ENCODE measurements at places on chromosomes 5 and 9.

DNA sequence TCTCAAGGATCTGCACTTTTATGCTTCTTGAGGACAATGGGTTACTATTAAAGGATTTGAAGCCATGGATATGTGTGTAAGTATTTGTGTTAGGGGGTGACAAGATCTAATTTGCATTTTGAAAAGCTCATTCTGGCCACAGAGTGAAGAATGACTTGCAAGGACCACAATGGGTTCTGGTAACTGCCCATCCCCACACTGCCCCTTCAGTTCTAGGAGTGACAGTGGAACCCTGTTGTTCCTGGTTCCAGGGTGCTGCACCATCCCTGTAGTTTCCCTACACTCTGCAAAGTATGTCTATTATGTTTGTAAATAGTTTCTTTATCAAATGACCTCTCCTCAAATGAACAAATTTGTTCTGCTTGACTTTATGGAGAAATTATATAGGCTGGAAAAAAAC, 9.7 kb upstream of the SPRY4 start:
- no peak for DNase-seq

GRCh38 chr5:94855543-94855942, 237.1 kb downstream of the SLF1 start:
- DNase-seq: no peak

- no peak for DNase-seq
Measured at GRCh38 chr9:112332674-112332976, 794 bp downstream of the PTBP3 start.

DNA sequence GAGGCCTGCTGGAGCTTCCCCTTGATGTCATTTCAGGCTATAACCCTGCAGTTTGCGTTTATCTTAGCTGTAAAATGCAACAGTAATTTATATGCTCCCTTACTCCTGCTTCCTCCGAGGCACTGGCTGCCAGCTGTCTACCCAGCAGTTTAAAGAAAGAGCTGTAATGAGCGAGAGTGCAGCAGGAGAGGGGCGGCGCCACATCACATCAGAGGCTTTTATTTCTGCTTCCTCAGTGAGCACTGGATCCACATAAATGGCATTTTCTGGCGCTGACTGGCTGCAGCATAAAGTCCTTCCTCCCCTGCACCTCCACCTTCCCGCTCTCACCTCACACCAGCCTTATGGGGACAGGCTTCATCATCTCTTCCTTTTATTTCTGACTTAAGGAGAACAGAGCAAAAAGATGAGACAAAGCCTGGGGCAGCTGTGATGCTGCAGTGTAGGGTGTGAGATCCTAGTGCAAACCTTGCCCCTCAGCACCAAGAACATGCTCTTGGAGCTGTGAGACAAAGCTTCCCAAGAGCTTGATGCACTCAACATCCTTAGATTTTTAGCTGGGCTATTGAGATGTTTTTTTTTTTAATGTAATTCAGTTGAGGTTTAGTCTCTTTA, 829.6 kb upstream of the ZNF608 start:
- peak; percentile 32 for DNase-seq

- peak; percentile 82 for DNase-seq
Measured at GRCh38 chr5:123132316-123132715, 43.3 kb downstream of the PRDM6 start.

GRCh38 chr5:149654231-149654630, 72.9 kb downstream of the ARHGEF37 start:
- no peak for DNase-seq

- DNase-seq: peak; percentile 99
Measured at GRCh38 chr5:181223058-181223728, at the start of gene TRIM41. TSS of gene TRIM41 (plus strand) at chr5:181223281. CDS start at chr5:181224000, 719 bp downstream.

GRCh38 chr9:28758341-28758740, 1185.1 kb upstream of the C9orf72 start:
- peak; percentile 37 for DNase-seq

- no peak for DNase-seq
Measured at GRCh38 chr5:136314302-136314701, 51.0 kb downstream of the TRPC7 start.

DNA sequence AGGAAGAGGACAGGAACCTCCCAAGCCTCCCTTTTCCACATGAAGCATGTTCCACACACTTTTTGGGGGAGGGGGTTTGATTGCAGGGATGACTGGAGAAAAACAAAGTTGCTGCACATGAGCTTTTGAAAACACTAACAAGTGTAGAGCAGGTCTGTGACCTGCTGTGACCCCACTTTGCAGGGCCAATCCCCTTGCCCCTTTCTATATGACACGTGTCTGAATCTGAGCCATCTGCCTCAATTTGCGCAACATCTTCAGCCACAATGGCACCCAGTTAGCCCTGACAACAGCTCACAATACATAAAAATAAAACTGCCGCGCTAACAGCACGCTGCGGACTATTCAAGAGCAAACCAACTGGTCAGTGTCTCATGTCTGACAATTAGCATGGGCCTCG, 227.8 kb upstream of the TBCA start:
- peak; percentile 14 for DNase-seq

- DNase-seq: peak; percentile 56
Measured at GRCh38 chr9:17082343-17083064, 52.3 kb upstream of the CNTLN start.

DNA sequence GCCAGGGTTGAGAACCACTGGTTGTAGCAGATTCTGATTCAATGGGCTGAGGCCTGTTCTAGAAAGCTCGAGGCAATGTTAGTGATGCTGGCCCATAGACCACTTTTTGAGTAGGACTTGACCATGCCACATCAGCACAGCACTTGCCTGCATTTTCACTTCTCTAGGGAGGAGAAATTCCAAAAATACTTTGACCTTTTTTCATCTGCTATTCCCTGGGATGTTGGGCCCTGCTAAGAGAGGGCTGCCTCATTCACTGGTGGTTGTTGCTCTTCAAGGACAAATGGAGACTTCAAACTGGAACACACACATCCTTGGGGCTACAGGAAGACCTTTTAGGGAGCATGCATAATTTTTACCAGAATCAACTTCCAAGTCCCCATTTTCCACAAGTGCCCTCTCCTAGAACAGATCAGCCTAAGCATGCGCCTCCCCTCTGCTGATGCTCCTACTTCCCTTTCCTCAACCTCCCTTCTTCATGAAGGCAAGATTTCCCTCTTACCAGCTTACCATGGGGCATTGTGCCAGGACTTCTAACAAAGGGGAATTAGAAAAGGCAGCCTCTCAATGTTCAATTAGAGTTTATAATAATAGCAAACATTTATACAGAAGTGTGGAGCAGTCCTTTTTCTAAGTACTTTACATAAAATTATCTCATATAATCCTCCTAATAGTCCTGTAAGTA, 12.7 kb upstream of the TGFBI start:
- DNase-seq: no peak

- no peak for DNase-seq
Measured at GRCh38 chr5:131413605-131414559, 150.0 kb downstream of the CDC42SE2 start.

- DNase-seq: no peak
Measured at GRCh38 chr5:43420241-43420640, 8.1 kb upstream of the CCL28 start.

- no peak for DNase-seq
Measured at GRCh38 chr9:135790850-135791249, 88.9 kb downstream of the KCNT1 start.

DNA sequence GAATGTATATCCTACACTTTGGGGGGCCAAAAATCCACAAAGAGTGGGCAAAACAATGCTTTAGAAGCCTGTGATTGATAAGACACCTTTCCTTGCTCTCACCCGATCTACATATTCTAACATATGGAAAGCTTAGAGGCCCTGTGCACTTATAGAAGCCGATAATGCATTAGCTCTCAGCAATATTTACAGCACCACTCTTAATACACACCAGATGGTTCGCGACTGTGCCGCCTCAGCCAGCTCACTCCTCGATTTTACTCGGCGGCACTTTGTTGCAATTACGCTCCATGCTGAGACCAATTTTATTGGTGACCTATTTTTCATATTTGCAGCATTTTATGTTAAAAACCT, 18.8 kb downstream of the NR2F1 start:
- DNase-seq: no peak

GRCh38 chr9:132032238-132032950, 47.3 kb downstream of the MED27 start:
- DNase-seq: no peak

DNA sequence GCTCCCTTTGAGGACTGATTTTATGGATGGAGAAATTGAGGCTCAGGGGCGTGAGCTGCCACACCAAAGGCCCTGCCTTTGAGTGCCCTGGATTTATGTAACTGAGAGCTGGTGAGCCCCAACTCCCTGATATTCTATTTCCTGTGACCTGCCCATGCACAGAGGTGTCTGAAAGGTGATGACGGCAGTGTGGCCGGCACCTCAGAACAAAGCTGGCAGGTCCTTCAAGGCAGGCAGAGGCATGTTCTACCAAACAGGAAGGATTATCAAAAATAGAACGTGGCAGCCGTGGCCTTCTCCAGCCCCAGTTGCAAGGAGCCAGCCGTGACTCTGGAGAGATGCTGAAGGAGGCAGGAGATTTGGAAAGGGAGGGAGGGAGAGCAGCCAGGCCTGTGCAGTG, 36.2 kb downstream of the INSYN2B start:
- no peak for DNase-seq

DNA sequence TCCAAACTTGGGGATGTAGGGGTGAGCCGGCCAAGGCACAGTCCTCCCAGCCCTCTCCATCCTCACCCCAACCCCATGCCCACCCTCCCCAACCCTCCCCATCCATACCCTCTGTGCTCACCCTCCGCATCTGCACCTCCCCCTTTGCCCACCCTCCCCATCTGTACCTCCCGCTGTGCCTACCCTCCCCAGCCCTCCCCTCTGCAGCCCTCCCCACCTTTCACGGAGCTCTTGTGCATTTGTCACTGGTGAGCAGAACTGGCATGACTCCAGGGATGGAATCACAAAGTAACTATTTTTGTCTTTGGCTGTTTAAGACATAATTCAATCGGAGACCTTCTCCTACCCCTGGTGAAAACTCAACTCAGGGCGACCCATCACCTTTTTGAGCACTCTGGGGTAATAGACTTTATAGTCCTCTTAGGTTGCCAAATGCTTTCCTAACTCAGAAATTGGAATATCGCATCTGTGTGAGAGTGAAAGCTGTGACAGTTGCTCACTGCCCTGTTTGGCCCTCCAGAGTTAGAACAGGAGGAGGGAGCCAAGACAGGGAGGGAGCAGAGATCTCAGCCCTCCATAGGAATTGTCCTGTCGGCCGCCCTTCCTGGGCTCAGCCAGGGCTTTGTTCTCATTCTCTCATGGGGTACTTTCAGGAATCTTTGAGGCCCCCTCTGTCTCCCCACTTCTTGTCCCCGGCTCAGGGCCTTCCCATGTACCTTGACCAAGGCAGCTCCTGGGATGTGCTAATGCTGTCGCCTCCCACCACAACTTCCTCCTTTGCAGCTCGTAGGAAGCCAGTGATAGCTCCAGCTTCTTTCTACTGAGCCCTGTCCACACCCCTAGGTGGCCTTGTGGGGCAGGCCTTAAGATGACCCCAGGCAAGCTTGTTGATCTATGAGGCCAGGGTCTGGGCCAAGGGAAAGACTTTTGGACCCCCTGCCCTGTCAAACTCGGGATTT, 36.2 kb downstream of the OTULIN start:
- DNase-seq: no peak

- DNase-seq: peak; percentile 18
Measured at GRCh38 chr5:32512926-32513325, 68.4 kb upstream of the ZFR start.

DNA sequence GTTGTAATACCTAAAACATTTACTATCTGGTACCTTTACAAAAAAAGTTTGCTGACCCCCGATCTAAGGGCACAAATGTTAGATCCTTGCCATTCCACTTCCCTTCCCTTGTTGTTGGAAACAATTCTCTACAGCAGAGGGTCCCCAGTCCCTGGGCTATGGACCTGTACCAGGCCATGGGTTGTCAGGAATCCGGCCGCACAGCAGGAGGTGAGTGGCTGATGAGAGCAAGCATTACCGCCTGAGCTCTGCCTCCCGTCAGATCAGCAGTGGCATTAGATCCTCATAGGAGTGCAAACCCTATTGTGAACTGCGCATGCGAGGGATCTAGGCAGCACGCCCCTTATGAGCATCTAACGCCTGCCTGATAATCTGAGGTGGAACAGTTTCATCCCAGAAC, 248.5 kb downstream of the AP3B1 start:
- DNase-seq: no peak

DNA sequence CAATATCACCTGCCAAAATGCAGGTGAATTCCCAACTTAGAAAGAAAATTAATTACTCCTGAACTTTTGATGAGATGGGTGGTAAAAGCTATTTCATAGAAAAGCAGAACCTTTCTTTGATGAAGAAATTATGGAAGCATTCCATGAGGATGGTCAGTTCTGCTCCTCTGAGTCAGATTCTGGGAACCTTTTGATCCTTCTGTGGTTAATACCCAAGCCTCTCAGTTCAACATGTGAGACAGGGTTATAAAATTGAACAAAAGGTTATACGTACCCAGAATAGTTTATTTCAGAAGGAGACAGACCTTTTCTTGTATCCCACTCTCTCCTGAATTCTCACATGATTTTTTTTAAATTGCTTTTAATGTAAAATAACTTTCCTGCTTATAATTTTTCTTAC, 767.6 kb upstream of the ADAMTS16 start:
- DNase-seq: no peak

GRCh38 chr5:34533582-34534522, 122.3 kb upstream of the RAI14 start:
- peak; percentile 92 for DNase-seq

DNA sequence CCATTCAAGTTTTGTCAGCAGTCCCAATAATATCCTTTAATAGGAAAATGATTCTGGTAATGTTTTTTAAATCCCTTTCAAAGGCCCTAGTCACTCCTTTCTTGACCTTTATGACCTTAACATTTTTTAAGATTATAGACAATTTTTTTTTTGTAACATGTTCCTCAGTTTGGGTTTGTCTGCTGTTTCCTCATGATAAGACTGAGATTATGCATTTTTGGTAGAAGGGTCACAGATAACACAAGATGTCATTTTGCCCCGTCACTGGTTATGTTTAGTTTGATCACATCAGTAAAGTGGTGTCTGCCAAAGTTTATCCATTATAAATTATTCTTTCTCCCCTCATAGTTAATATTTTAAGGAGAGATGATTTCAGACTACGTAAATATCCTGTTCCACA, 16.0 kb upstream of the PTPDC1 start:
- no peak for DNase-seq

DNA sequence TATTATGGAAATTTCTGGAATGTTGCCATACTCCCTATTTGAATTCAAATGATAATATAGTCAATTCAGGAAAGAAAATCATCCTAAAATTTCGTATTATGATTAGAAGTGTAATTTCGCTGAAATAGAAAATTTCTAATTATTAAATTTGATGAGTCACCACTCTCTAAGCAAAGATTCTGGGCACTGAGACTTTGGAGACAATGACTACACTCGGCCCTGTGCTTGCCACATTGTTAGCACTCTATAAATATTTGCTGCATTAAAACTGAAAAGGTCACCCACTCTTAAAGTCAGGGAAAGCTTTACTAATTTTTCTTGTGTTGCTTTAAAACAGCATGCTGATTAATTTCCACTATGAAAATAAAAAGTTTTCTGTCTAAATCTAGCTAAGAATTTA, 240.3 kb downstream of the TLE4 start:
- no peak for DNase-seq

DNA sequence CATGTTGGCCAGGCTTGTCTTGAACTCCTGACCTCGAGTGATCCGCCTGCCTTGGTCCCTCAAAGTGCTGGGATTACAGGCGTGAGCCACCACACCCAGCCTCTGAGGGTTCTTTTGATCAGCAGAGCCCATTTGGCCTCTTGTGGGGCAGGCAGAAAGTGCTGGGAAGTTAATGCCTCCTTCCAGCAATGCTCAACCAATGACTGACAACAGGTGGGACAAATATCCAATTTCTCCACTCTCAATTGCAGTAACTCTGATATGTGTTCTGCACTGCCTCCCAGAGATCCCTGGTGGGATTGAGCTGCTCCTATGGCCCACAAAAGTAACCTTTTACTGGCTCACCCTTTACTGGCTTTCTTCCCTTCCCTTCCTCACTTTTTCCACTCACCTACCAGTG, 79.9 kb upstream of the APC start:
- no peak for DNase-seq

Data from amniotic epithelial cell (primary cell).